ENCODE measurements at places on chromosomes 4 and X.

DNA sequence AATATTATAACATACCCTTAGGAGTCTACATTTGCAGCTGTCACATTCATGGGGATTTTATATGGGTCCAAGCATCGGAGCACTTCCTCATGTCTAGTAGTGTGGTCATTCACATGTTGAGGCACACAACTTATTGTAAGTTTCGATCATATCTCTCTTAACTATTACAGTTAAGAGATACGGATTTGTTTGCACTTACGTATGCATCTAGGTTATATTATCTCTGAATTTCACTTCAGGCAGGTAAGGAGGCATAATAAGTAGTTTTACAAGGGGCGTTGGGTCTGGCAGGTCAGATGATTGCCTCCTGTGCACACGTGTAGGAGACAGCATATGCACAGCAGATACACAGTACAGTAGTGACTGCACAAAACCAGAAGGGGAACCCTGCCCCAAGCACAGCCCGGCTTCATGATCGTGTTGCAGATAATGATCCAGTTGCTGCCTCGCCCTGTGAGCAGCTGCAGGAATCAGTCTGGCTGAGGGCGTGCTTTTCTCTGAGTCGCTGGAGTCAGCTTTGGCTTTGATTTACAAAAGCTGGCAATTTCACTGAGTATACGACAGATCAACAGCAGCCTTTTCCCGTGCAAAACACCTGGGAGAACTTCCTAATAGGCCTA lies 302.9 kb upstream of the GATB start:
- DNase-seq = peak; percentile 2

- no peak for DNase-seq
Observed at GRCh38 chr4:172822331-172822730, 346.3 kb upstream of the GALNT7 start.

GRCh38 chrX:51894697-51895336 lies 1.4 kb downstream of the MAGED1 start:
- DNase-seq = no peak

DNA sequence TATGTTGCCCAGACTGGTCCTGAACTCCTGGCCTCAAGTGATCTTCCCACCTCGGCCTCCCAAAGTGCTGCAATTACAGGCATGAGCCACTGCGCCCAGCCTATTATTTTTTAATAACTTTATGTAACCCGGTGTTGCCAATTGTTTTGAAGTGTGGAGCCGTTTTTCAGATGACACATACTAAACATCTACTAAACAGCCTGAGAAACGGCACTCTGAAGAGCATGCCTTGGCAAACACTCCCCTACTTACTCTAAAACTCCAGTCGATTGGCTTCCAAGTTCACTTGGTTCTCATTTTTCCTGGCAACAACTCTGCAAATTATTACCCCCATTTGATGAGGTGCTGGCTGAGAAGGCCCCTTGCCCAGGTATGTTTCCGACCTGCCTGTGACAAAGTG lies 131.1 kb downstream of the GPR143 start:
- DNase-seq = no peak

GRCh38 chrX:3176439-3176820 lies 135.2 kb downstream of the ARSF start:
- no peak for DNase-seq
